ENCODE measurements at places on chromosomes 2 and 18.

GRCh38 chr18:23586249-23587196 lies at the start of gene NPC1:
TSS of gene NPC1 (minus strand) at chr18:23586506. CDS start at chr18:23586343, 163 bp downstream.
- DNase-seq, result peak; percentile 96

- peak; percentile 38 for DNase-seq
Measured at GRCh38 chr2:216478151-216478550, 20.5 kb upstream of the RPL37A start.

- DNase-seq, result no peak
Measured at GRCh38 chr2:106178716-106179115, 15.4 kb downstream of the UXS1 start.

DNA sequence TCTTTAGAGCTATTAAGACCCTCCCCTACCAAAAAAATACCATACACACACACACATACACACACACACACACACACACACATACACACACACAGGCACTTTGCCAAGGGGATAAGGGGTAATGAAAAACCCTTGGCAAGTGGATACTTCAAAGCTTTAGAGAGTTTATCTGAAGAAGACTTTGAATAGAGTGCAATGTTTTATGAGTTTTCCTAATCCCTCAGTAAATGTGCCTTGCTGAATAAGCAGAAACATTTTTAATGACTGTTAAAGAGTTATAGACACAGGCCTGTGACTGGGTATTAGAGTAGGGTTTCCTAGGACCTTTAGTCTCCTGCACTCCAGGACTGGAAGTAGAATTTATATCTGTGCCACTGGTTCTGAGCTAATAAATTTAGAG lies 75.5 kb upstream of the CTAGE1 start:
- no peak for DNase-seq

Data from eye (tissue), 1 donor.